ENCODE measurements at places on chromosomes 13 and 19. TPM values are rescaled to one million over a fixed set of nuclear protein-coding genes. Genes with fewer than 3 reads are reported as not detected.

OVOL3 gene
- total RNA-seq = not detected

TMTC4 gene
- total RNA-seq = 11.7 TPM

ZNF536 gene
- total RNA-seq = 0.05 TPM

KCNC3 gene
- total RNA-seq = 0.47 TPM

CRX gene
- total RNA-seq = under 0.01 TPM

KIR3DL2 gene
- not detected for total RNA-seq

PLEKHG2 gene
- total RNA-seq = 13.0 TPM

SLC5A5 gene
- 0.09 TPM for total RNA-seq

UGGT2 gene
- 6.4 TPM for total RNA-seq

ZNF534 gene
- total RNA-seq = 0.05 TPM

CEACAM21 gene
- total RNA-seq = 4.8 TPM

MYPOP gene
- total RNA-seq = 1.8 TPM
